GM04504 (cell line): ENCODE measurements at places on chromosomes 7 and 10.

- DNase-seq: no peak
Observed at GRCh38 chr10:132492323-132493025, 45.1 kb upstream of the INPP5A start.

DNA sequence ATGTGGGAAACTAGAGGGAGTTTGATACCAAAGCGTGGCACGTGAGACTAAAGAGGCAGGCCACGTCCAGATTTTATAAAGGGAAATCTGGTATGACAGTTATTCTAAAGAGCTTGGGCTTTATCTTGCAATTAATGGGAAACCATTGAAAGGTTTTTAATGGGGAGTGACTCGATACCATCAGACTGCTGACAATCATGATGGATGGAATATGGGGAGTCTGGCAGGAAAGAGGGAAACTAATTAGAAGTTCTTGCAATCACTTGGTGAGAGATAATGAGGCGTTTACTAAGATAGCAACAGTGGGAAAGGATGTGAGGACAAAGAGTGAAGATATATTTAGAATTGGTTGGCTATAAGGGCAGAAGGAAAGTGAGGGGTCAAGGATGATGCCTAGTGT is 94.0 kb downstream of the MBL2 start:
- DNase-seq: no peak

GRCh38 chr10:127276794-127277462 is 80.5 kb upstream of the INSYN2A start:
- no peak for DNase-seq

DNA sequence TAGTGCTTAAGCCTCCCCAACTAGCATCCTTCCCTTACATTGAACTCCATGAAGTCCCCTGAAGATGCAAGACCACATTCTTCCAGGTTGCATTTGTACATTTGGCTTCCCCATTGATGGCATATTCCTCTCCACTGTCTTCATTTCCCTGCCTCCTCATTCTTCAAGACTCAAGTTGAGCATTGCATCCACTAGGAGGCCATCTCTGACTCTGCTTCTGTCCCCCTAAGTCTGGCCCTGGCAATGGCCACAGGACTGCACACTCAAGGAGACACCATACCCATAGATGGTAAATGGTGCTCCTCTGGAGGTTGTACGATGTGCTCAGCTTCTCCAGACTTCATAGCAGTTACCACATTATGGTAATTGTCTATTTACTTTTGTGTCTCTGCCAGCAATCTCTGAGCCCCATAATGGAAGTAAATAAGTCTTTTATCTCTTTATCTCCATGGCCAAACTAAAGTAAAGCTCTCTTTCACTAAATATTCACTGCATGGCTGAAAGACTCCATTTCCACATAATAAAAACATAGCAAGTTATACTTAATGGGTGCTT is 112.6 kb downstream of the PTPRZ1 start:
- DNase-seq: no peak

GRCh38 chr7:98354052-98354451 is 46.8 kb downstream of the BAIAP2L1 start:
- no peak for DNase-seq

GRCh38 chr10:6513476-6513875 is 66.6 kb downstream of the PRKCQ start:
- DNase-seq: no peak

DNA sequence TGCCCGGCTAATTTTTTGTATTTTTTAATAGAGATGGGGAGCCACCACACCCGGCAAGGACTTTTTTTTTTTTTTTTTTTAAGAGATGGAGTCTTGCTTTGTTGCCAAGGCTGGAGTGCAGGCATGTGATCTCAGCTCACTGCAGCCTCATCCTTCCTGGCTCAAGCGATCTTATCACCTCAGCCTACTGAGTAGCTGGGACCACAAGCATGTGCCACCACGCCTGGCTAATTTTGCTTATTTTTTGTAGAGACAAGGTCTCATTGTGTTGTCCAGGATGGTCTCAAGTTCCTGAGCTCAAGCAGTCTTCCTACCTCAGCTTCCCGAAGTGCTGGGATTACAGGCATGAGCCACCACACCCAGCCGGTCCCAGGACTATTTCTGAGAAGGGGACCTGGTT is 9.3 kb upstream of the MCU start:
- DNase-seq: no peak

GRCh38 chr10:82625512-82626189 is 750.7 kb downstream of the NRG3 start:
- DNase-seq: no peak

- peak; percentile 65 for DNase-seq
Observed at GRCh38 chr10:49139028-49139845, 5.4 kb upstream of the FAM170B start.

- DNase-seq: no peak
Observed at GRCh38 chr10:107631876-107632275, 467.4 kb upstream of the SORCS1 start.

GRCh38 chr7:8226501-8226900 is 35.5 kb downstream of the ICA1 start:
- no peak for DNase-seq

DNA sequence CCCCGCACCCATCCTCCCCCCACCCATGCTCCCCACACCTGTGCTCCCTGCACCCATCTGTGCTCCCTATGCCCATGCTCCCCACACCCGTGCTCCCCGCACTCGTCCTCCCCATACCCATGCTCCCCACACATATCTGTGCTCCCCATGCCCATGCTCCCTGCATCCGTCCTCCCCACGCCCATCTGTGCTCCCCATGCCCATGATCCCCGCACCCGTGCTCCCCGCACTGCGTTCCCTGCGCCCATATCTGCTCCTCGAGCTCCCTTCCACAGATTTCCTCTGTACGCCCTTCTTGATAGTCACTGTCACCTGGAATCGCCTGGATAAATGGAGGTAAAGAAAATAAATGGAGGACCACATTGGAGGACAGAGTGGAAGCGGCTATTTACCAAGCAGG is 9.9 kb downstream of the DIP2C start:
- DNase-seq: no peak

GRCh38 chr10:61189912-61190311 is 245.9 kb upstream of the RHOBTB1 start:
- DNase-seq: no peak

DNA sequence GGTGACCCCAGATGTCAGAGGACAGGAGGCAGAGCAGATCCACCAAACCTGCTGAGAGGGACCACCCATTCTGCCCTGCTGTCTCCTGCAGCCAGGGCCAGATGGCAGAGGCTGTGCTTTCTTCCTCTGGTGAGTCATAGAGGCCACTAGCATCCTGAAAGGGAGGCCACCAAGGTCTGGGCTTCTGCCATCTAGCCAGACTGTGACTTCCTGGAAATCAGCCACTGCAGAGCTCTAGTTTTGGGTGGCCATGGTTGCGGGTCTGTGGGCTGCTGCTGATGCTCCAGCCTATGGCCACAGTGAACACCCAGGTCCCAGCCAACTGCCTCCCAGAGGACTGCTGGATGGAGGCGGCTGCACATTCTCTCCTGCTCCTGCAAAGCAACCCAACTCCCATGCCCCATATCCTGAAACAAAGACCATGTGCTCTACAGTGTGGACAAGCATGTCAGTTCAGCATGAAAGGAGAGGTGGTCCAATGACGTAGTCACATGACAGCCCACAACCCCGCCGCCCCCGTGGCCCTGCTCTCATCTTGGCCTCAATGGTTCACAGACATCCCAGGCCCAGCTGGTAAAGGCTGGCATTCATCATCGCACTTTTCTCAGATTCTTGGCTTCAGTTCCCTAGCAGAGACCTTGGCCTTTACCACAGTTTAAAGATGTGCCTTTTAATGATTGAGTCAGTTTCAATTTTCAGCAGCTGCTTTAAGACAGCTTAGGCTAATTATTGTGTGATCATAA is 73.9 kb upstream of the CXCL12 start:
- no peak for DNase-seq

DNA sequence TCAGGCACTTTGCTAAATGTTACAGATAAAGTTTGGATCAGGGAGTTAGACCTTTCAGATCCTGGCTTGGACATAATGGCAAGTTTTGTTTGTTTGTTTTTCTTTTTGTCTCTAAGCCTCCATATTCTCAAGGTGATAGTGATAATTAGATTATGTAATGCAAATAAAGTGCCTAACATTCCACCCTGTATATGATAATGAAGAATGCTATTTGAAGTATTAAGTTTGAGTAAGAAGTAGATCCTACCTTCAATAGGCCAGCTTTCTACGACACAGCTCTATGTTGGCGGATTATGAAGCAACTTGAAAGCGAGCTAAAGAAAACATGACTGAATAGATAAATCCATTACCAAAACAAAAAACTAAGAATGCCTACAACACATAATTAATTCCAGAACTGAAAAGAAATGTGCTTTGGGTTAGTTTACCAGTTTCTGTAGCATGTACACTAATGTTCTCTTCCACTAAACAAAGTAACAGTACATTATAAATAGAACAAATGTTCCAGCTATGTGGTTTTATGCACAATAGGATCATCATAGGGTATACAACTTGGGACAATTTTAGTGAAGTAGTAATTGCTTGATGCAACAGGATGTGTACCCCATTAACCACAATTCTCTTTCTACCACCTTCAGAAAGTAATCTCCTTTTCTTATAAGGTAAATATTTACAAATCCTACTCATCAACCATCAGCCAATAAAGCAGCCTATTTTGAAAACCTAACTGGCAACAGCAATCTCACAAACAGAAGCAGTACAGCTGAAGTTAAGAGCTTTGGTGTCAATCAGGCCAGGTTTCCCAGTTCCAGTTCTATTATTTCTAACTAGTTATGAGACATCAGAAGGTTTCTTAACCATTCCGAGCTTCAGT is 1.5 kb downstream of the SEM1 start:
- DNase-seq: no peak

DNA sequence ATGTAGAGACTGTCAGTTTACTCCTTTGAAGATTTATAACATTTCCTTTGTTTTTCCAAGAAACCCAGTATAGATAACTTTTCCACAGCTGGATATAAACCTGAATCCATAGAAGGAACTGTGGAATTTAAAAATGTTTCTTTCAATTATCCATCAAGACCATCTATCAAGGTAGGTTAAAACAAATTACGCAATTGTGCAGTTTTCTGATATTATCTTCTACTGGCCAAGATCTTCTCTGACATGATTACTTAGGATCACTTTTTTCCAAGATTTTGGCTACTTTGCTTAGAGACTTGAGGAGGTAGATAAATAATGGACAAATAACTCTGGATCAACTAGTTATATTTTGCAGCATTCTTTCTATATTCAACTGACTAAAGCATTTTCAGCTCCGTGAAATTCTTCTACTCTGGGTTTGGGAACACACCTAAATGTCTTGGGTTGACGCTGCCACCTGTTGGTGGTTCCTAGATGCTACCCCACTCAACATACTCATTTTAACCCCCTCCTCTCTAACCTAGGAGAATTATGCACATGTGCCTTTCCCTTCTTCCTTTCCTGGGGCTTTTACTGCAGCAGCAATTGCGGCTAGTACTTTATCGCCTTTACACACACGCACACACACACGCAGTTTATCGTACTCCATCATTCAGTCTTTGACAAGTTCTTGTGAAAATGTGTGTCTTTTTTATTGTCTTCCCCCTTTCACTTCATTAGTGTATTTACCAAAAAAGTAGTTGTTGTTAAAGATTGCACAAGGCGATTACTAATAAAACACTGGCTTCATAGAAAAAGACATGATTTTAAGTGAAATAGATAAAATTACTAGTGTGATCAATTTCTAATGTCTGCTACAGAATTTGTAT is 32.7 kb downstream of the ABCB5 start:
- no peak for DNase-seq

GRCh38 chr7:80284855-80285254 is 150.2 kb downstream of the GNAI1 start:
- DNase-seq: peak; percentile 50

DNA sequence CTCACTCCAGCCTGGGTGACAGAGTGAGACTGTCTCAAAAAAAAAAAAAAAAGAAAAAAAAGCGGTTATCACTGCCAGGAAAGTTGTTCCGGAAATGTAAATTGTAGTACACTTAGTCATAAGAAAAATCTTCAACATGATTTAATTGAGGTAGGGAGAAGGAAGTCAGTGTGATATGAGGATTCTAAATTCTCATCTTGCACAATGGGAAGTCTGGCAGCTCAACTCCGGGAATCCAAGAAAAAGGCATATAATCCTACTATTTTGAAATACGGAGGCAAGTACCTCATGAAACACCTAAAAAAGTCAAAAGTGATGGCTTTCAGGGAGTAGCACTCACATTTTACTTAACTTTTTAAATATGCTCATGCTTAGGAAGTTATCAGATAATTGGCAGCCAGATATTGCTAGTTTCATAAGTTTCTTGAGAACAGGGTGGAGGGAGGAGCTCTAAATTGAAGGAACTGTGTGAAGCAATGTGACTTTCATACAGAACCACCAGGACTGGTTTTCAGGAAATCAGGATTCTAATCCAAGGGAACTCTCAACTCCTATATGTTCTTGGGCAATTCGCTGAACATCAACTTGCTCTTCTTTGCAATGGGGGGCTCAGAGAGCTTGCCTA is 2.7 kb upstream of the C7orf25 start:
- peak; percentile 58 for DNase-seq

DNA sequence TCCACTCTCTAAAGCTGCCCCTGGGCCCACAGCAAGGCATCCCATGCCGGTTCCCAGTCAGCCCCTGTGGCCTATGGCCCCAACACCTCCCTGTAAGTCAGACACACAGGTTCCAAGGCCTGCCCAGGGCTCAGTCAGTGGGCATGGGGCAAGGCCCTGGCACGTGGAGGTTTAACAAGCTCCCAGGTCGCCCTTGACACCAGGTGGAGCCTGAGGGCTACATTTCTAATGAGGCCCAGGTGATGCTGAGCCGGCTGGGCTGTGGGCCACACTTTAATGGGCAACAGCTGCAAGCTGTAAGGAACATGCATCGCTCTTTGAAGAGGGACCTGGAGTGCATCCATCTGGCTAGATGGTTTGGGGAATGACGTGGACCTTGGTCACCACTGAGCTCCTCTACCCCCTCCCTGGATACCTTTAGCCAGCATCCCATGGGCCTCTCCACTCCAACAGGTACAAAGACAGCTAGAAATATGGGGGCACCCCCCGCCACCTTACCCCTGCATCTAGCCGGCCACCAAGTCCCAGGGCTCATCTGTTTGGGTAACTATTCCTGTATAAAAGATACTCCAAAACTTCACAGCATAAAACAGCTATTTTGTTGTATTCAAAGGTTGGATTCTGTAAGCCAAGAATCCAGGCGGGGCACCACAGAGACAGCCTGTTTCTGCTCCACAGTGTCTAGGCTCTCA is 122.5 kb downstream of the OAT start:
- DNase-seq: peak; percentile 25

GRCh38 chr7:47153576-47153975 is 428.3 kb downstream of the TNS3 start:
- no peak for DNase-seq

GRCh38 chr10:25813511-25813910 is 120.5 kb upstream of the MYO3A start:
- DNase-seq: no peak

GRCh38 chr7:52708846-52709245 is 326.6 kb upstream of the POM121L12 start:
- no peak for DNase-seq

GRCh38 chr7:43546231-43546630 is 36.7 kb upstream of the STK17A start:
- DNase-seq: no peak
